ENCODE measurements at places on chromosomes 13 and 19.
A peak's percentile ranks its signal among the peaks of the same experiment; 100 is the strongest.

DNA sequence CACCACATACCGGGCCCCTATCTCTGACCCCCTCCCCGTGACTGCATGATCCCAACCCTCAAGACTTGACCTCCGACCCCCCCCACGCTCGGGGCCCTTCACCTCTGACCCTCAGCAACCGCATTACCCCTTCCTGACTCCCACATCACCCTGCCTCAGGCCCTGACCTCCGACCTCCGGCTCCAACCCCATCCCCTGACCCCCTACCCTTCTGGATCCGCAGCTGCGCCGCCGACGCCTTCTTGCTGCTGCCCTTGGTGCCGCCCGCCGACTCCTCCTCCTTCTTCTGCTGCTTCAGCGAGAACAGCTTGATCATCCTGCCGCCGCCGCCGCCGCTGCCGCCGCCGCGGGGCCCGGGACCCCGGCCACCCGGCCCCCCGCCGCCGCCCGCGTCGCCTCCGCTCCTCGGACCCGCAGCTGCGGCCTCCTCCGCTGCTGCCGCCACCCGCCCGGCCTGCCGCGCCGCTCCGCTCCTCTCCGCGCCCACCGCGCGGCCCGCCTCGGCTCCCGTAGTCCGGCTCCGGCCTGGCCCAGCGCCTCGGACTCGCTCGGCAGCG is at the start of gene UBE2M:
Gene UBE2M (minus strand): TSS at position 546 of the 557 bp plus-strand sequence. CDS start 230 bp downstream, at position 316.
- no peak for DNase-seq

GRCh38 chr13:65293530-65294198 is 1936.5 kb downstream of the PCDH9 start:
- DNase-seq = no peak

GRCh38 chr13:51342706-51343105 is 3.2 kb downstream of the SERPINE3 start:
- DNase-seq = no peak

DNA sequence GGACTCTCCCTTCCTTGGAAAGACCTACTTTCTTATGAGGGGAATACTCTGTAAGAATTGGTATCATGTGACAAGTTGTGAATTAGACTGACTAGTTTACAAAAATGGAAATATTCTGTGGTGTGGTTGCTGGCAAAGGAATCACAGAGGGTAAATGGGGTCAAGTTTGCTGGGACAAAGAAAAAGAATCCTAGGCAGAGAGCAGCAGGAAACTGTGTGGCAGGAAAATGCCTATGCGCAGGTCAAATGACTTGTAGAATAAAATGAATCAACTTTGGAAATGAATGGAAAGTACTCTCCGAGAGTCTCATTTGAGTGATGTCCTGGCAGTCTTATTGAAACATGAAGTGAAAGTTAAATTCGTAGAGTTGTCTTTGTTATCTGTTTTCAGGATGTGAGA is 1250.7 kb downstream of the UQCRFS1 start:
- no peak for DNase-seq

DNA sequence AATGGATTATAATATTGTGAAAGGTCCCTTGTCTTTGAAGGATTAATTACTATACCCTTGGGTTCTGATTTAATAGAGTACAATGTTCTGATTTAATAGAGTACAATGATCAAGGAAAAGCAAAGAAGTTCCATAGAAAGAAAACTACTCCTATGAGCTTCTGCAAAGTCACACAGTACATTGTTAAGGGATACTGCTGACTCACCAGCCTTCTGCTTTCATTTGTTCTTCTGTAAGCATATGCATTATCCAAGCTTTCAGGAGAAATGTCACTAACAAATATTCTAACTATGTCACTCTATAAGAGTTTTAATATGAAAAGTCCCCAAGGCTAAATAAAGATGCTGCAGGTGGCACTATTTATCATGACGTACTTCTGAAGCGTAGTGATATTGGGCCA is 396.7 kb downstream of the RFC3 start:
- DNase-seq = no peak

- no peak for DNase-seq
These were observed 43.3 kb downstream of the RFX2 start for GRCh38 chr19:6066661-6067646.

DNA sequence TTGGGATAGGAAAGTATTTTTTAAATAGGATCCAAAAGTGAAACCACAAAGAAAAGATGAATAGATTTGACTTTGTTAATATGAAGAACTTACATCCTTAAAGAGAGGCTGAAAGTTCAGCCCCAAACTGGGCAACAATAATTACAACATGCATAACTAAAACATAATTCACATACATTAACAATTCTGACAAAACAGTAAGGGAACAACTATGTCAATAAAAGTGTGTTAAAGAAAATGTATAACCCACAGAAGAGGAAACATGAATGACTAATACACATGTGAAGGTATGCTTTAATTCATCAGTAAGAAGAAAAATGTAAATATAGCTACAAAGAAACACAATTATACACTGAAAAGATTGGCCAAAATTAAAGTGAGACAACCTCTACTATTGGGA is 1597.6 kb upstream of the MIR17HG start:
- DNase-seq = no peak

DNA sequence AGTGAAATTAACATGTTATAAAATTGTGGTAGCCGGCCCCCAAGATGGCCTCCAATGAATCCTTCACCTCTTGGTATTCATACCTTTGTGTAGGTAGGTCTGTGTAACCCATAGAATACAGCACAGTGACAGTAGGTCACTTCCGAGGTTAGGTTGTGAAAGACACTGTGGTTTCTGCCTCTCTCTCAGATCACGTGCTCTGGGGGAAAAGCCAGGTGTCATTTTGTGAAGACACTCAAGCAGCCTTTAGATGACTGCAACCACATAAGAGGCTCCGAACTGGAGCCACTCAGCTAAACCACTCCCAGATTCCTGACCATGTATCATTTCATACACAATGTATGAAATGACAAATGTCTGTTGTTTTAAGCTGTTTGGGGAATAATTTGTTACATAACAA is 9.8 kb upstream of the USPL1 start:
- peak; percentile 41 for DNase-seq

DNA sequence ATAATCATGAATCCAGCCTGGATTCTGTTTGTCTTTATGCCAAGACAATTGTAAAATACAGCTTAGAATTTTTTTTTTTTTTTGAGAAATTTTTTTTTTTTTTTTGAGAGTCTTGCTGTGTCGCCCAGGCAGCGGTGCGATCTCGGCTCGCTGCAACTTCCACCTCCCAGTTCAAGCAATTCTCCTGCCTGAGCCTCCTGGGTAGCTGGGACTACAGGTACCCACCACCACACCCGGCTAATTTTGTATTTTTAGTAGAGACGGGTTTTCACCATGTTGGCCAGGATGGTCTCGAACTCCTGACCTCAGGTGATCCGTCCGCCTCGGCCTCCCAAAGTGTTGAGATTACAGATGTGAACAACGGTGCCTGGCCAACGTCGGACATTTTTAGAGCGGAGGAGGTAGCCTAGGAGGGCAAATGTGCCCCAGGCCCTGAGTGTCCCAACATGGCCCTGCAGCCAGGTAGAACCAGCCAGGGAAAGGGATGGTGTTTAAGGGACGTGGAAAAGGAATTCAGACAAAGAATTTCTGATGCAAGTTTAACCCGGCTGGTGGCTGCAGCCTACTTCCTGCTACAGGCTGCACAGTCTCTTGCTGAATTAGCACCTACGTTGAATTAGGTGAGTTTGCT is 89.8 kb downstream of the GNG7 start:
- DNase-seq = no peak

DNA sequence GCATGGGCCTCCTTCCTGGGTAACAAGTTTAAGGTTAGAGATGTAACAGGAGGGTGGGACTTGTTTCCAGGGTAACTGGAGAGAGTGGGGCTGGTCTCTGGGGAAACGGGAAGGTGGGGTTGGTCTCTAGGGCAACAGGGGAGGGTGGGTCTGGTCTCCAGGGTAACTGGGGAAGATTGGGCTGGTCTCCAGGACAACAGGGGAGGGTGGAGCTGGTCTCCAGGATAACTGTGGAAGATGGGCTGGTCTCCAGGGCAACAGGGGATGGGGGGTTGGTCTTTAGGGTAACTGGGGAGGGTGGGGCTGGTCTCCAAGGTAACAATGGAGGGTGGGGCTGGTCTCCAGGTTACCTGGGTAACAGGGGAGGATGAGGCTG is 36.5 kb downstream of the SPTBN4 start:
- DNase-seq = no peak

DNA sequence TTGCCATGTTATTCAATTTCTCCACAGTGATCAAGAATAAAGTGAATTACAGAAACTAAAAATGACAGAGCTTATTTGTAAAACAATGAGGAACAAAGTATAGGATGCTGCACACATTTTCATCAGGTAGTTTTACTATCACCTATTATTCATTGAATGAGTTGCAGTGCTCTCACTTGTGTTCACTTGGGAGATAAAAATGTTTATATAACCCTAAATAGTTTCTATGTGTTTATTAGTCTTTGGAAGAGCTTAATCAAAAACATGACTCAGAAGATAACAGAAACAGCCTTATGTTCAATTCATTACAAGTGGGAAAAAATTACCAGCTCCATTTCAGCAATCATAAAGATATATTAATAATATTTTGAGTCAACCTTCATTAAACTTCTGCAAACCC is 796.2 kb downstream of the SLITRK1 start:
- DNase-seq = no peak

GRCh38 chr19:43634506-43634871 is 5.2 kb downstream of the CADM4 start:
- no peak for DNase-seq

GRCh38 chr13:107421028-107421427 is 794.3 kb downstream of the LIG4 start:
- no peak for DNase-seq

DNA sequence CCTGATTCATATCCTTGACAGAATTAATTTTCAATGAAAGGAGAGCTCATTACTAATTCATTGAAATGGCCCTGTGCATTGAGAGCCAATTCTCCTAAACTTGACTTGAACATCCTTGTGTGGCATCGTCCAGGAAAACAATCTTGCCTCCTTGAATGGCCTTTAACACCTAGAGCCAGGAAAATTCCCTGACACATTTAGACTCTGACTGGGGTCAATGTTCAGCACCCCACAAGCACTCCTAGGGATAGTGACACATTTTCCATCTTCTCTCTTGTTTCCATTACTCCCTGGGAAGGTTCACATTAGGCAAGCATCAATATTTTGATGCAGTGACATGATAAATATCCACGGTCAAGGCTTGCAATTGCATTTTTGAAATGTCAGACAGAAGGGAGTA is 218.9 kb downstream of the LACC1 start:
- DNase-seq = no peak

DNA sequence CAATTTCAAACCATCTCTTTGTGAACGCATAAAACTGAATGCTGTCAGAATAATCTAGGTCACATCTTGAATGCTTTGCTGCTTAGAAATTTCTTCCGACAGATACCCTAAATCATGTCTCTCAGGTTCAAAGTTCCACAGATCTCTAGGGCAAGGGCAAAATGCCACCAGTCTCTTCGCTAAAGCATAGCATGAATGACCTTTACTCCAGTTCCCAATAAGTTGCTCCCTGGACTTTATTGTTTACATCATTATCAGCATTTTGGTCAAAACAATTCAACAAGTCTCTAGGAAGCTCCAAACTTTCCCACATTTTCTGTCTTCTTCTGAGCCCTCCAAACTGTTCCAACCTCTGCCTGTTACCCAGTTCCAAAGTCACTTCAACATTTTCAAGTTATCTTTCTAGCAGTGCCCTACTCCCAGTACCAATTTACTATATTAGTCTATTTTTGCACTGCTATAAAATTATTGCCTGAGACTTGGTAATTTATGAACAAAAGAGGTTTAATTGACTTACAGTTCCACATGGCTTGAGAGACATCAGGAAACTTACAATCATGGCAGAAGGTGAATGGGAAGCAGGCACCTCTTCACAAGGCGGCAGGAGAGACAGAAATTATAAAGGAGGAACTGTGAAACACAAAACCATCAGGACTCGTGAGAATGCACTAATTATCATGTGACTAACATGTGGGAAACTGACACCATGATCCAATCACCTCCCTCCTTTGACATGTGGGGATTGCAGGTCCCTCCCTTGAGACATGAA is 77.0 kb downstream of the SPRY2 start:
- no peak for DNase-seq

- peak; percentile 91 for DNase-seq
These were observed at the start of gene MAP4K1 for GRCh38 chr19:38617764-38618589. Gene MAP4K1, minus strand, starts transcription at chr19:38617953. Its CDS starts 58 bp downstream, at chr19:38617895.

GRCh38 chr19:11191273-11191755 is 6.0 kb downstream of the KANK2 start:
- DNase-seq = no peak

- DNase-seq = no peak
These were observed 19.5 kb downstream of the PTPRS start for GRCh38 chr19:5321066-5321642.

DNA sequence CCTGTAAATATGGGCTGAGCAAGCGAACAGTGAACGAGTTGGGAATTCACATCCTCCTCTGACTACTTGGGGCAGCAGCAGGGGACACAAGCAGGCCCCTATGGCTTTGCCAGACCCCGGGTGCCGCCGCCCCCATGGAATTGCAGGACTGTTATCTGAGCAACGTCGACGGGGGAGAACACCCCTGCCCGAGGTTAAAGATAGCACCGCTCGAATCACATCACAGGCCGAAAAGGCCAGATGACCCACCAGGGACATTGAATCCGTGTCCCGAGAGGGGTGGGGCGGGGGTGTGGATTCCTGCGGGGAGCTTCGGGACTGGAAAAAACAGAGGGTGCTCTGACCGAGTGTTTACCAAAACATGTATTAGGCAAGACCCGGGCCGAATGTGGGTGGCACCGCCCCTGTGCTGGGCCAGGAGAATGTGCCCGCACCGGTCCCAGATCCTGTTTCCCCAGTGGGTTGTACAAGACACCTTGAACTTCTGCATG is 9.1 kb downstream of the FEM1A start:
- DNase-seq = no peak

- no peak for DNase-seq
These were observed 8.1 kb downstream of the ISYNA1 start for GRCh38 chr19:18429717-18430416.

- DNase-seq = no peak
These were observed 9.8 kb downstream of the MCF2L start for GRCh38 chr13:112978561-112979405.

DNA sequence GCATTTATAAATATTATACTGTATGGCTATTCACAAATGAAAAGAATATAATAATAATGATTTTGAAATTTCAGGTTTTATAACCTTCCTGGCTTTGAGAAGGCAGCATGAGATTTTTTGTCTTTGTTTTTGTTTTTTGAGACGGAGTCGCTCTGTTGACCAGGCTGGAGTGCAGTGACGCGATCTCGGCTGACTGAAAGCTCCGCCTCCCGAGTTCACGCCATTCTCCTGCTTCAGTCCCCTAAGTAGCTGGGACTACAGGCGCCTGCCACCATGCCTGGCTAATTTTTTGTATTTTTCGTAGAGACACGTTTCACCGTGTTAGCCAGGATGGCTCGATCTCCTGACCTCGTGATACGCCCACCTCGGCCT is 64.1 kb downstream of the ZNF429 start:
- peak; percentile 67 for DNase-seq

GRCh38 chr13:62473190-62473943 is 1057.7 kb upstream of the PCDH20 start:
- DNase-seq = no peak

- DNase-seq = no peak
These were observed 22.9 kb downstream of the GP6 start for GRCh38 chr19:55015126-55015525.
